ENCODE measurements at places on chromosomes 3 and 15.
A peak's percentile ranks its signal among the peaks of the same experiment; 100 is the strongest.

GRCh38 chr3:13424865-13425617, 4.9 kb upstream of the NUP210 start:
- no peak for DNase-seq

DNA sequence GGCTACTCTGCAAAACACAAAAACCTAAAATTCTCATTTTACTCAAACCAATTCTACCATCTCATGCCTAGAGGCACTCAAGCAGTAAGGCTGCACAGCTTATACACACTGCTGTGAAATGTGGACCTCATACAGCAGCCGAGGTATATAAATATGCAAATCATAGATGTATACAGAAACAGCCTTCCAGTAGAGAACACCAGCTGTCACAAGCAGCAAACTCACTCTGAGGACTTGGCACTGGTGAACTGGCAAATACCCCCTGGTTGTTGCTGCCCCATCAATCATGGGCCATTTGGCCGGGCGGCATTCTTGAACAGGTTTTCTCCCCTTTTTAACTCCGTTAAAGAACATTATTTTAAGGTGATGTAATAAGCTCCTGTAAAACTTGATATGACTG, 378.0 kb downstream of the LSAMP start:
- DNase-seq = no peak

GRCh38 chr15:56839641-56840040, 78.8 kb upstream of the TCF12 start:
- no peak for DNase-seq

DNA sequence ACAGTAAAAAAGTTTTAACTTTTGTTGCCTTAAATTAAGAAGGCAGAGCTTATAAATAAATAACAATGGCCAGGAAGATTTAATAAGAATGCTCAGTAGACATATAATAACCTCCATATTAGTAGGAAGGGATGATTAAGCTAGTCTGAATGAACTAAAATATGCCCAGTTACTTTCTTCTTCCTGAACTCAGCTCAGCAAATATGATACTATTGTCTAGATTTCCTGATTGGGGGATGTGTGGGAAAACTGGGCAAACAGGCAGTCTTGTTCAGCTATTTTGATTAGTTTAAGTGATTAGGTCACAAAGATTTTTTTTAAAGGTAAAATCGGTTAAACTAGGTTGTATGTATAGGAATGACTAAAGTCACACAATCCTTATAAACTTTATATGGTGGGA, 167.2 kb upstream of the SLC2A2 start:
- no peak for DNase-seq

DNA sequence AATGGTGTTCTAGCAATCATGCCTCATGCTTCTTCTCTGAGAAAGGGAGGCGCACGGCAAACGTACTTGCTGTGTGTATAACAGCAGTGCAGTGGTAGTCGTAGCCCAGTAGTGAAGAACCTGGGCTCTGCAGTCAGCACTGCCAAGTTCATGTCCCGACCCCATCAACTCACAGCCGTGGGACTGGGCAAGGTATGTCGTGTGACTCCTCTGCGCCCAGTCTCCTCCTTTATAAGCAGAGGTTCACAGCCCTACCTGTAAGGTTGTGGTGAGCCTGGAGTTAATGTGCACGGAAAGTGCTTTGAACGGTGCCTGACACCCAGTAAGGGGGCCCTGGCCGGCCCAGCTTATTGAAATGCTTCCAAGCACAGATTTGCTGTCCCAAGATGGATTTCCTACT, 26.6 kb downstream of the EHD4 start:
- DNase-seq = no peak

DNA sequence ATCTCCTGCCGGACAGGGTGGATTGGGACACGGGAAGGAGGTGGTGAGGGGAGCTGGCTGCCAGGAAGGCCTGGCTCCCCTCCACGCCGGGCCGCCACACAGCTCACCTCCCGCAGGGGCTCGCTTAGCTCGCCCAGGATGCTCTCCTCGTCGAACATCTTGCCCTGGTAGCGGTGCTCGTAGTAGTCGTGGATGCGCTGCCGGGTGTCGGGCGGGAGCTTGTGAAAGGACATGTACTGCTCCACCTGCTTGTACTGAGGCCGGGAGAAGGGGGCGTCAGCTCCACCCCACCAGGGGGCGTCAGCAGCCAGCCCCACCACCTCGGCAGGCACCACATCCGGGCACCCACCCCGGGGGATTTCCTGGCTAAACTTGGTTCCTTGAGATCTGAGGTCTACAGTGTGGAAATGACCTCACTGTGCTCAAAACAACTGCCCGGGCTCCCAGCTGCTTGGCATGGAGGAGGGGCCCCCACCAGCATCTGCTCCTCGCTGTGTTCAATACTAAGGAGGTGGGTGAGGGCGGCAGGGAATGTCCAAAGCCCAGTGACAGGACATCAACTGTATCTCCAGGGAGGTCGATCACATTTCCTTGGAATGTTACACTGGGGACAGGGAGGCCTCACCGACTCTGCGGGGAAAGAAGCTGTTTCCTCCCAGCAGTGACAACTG, 43.4 kb downstream of the HCN4 start:
- no peak for DNase-seq

DNA sequence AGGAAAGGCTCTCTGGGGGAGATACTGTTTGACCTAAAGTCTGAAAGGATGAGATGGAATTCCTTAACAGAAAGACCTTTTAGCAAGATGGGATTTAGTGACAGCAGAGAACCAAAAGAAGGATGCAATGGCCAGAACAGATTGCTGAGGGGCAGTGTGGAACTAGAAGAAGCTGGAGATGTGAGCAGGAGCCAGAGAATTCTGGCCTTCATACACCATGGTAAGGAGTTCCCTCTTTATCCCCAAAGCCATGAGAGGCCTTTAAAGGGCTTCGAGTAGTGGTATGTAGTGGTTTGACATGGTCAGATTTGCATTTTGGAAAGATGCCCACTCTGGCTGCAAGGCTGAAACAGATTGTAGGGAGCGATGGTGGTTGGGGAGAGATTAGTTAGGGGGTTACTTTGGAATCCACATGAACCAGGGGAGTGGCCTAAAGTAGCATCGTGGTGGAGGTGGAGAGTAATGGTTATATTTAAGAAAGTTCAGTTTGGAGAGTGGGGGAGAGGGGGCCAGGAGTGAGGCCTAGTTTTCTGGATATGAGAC, 34.0 kb upstream of the NPHP3 start:
- no peak for DNase-seq

DNA sequence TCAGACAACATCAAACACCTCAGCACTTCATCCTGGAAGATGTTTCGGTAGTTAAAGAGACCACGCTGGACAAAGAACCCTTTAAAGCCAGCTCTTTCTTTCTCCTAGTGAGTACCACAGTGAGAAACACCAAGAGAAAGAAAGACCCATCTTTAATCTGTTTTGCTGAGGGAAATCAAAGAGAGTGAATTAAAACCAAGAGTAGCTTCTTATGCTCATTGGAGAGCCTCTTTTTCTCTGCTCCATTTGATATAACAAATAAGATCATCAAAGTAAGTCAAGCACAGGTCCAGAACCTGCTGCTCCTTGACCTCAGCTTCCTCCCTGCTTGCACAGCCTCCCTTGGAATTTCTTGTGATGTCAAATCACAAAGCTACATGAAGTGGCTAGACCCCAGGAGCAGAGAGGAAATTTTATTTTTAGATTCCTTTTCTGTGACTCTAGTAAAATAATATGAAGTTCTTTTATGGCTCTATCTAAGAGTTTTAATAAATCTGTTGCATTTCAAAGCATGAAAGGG, 436.4 kb downstream of the C3orf38 start:
- no peak for DNase-seq

DNA sequence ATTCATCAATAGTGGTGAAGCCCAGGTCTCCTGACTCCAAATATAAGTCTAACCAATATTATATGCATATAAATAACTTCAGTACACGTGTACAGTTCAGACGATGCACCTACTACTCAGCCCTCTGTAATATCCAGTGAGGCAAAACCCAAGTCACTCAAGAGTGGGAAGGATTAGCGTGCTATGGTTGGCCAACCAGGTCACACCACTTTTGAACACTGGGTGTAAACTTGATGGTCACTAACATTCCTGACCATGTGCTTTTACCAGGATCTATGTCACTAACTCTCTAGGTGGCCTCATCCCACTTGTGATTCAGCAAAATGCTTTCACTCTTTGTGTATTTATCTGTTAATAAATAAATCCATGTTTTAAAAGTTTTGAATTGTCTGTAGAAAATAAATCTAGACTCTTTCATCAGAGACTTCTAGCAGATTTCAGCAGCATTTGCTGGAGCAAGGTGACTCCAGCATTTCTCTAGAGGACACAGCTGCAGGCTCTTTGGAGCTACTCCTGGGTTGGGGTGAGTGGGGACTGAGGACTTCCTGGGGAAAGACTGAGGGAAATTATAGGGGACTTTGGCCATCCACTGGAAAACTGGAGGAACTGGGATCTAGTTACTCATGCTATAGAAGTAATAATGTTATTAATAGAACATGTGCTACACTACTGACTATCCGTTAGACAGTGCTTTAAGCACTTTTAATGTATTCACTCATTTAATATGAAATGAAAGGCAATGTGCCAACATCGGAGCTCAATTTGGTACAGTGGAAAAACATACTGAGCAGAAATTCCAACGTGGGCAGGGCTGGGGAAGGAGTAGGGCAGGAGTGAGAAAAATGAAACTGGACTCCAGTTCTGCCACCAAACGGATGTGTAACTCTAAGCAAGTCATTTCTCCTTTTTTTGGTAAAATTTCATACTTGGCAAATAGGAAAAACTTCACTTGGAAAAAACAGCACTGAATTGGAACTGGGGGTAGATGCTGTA, 97.9 kb downstream of the RORA start:
- no peak for DNase-seq

- peak; percentile 69 for DNase-seq
Observed at GRCh38 chr3:49785565-49786356, 581 bp downstream of the IP6K1 start.

DNA sequence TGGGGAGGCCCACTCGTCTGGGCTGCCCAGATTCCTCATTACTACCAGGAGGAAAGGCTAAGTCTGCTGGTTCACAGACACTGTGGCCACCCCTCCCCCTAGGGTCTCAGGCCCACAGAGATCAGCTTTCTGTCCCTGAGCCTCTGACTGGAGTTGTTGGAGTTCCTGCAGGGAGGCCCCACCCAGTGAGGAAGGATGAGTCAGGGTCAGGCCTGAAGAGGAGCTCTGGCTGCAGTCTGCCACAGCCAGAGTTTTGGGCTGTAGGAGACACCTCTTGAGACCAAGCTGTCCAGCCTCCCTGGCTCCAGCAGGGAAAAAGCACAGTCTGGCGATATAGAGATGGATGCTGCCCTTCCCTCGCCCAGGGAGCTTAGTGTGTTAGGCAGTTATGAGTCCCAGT, 720.9 kb upstream of the SEMA6D start:
- DNase-seq = no peak

DNA sequence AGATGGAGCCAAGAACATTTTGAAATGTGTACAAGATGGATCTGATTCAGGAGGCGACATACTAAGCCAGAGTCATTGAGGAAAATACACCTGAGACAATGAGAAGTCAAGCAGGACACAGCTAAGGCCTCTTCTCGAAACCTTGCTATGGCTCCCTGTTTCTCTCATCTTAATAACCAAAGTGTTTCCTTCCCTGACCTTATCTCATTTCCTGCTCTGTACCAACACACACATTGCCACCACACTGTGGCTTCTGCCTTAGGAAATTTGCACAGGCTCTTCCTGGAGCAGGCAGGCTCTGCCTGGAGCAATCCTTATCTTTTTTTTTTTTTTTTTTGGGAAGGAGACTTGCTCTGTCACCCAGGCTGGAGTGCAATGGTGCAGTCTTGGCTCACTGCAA, 36.6 kb downstream of the OXSM start:
- DNase-seq = no peak

- DNase-seq = no peak
Observed at GRCh38 chr3:130971208-130971607, 55.4 kb downstream of the ASTE1 start.

DNA sequence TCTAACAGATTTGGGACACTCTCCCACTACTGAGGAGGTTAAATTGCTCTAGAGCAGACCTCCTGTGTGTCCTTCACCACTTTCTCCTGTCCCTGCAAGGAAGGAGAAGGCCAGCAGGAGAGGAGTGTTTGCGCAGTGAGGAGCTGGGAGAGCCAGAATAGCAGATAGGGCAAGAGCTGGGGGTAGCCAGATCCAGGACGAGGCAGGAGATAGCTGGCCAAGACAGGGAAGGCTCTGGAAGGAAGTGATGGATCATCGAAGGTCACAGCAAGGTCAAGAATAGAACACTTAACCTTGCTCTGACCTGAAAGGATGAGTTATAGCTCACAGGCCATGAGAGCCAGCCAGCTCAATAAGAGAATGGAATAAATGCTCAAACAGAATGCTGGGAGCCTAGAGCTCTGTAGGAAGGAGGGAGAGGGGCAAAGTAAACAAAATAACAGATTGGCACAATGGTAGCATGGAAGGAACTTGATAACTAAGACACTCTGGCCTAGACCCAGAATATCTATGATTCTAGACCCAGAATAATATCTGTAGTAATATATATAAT, 37.5 kb upstream of the FSIP1 start:
- DNase-seq = no peak

- DNase-seq = no peak
Observed at GRCh38 chr3:100407977-100408532, 6.7 kb downstream of the LNP1 start.

DNA sequence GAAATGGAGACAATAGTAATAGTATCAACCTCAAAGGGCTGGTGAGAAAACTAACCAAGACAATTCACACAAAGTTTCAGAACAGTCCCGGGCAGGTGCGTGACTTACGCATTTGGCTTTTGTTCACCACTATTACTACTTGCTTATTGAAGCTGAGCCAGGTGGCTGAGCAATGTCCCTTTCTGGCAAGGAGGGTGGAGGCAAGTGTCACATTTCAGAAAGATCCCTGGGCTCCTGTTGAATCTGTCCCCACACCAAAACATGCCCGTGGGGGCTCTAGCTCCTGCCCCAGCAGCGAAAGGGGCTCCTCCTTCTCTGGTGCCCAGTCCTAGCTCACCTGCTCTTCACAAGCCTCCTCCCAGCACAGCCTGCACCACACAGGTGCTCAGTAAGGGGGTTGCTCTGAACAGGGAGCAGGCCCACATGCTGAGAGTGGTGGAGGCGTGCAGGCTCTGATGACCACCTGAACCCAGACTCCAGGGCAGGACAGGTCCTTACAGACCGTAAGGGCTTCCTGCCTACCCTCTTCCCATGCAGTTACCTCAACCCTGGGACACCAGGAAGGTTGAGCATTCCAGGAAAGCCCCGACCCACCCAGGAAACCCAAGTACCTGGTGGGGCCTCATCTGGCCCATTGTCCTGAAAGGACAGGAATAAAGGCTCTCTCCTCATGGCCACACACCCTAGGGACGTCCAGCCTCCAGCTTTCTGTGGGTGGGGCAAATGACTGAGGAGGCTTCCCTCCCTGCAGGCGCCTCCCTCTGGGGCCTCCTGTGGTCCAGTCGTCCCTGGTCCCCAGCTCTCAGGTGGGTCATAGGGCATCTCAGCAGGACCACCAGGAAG, 32.6 kb downstream of the SEMA7A start:
- no peak for DNase-seq
